HFFc6 (cell line): ENCODE measurements at places on chromosomes 16 and 17.

DNA sequence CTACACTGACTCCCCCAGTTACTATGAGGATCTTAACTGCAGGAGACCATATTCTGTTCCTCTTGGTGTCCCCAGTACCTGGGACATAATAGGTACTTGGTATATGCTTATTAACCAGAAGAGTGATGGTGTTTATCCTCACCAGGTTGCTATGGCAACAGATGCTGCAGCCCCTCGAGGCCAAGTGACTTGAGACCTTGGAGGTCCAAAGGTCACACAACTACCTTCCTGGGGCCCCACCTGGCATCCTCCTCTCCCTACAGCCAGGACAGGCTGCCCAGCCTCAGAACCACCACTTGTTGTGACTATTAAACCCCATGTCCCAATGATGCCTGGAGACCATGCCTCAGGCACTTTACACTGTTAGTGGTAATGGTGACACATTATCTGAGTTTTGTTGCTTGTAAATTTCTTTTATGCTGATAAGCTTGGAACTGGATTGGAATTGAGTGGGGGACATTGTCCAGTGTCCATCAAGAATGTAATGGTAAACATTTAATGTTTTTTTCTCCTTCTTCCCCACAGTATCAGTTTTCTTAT lies 189.4 kb downstream of the CCDC182 start:
- no peak for DNase-seq

DNA sequence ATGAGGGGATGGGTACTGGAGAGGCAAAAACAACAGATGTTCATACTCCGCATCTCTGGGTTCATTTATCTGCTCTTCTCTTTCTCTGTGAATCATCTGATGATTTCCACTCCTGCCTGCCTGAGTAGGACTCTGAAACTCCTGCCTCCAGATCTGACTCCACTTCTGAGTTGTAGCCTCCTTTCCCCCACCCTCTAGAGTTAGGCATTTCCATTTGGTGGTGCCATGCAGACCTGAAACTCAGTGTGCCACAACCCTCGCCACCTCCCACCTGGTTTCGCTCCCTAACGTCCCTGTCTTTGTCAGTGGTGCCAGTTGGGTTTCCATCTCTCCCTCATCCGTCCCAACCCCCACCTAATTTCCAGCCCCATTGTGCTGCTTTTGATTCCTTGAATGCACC lies 126.2 kb downstream of the PRKCB start:
- DNase-seq, result no peak

GRCh38 chr17:56592487-56593085 lies 913 bp upstream of the NOG start:
- DNase-seq, result peak; percentile 45

GRCh38 chr17:47995241-47995935 lies 24.5 kb downstream of the CDK5RAP3 start:
- no peak for DNase-seq

DNA sequence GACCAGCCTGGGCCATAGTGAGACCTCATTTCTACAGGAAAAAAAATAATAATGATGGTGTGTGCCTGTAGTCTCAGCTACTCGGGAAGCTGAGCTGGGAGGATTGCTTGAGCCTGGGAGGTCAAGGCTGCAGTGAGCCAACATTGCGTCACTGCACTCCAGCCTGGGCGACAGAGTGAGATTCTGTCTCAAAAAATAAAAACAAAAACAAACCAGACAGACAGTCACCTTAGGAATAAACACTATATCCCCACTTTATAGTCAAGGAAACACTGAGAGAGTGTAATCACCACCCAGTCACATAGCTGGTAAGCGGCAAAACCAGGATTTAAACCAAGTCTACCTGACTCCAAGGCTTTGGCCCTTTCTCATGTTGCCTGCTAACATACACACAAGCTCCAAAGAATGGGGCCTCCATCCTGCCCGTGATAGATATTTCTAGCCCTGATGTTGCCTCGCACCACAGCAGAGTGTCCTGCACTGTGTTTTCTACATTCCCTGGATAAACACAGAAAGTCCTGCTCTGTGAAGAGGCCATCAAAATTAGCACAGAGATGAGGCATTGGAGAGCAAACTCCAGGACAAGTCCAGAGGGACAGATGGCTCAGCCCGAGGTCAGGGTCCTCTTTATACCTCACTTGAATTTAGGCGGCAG lies 66.1 kb upstream of the SMURF2 start:
- peak; percentile 40 for DNase-seq

DNA sequence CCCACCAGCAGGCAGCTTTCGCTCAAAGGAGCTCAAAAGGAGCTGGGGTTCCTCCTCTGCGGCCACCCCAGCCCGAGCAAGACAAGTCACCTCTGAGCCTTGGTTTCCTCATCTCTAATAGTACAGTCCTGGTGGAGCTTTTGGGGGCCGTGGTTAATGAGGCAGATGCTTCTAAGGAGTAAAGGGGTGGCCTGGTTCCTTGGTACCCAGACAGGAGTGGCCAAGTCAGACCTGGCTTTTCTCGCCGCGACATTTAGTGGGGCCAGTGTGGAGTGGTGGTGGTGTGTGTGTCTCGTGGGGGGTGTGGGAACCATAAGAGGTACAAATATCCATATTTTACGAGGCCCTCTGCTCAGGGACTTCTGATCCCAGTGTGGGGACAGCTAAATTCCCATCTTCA lies 6.7 kb downstream of the FOXF1 start:
- DNase-seq, result no peak

DNA sequence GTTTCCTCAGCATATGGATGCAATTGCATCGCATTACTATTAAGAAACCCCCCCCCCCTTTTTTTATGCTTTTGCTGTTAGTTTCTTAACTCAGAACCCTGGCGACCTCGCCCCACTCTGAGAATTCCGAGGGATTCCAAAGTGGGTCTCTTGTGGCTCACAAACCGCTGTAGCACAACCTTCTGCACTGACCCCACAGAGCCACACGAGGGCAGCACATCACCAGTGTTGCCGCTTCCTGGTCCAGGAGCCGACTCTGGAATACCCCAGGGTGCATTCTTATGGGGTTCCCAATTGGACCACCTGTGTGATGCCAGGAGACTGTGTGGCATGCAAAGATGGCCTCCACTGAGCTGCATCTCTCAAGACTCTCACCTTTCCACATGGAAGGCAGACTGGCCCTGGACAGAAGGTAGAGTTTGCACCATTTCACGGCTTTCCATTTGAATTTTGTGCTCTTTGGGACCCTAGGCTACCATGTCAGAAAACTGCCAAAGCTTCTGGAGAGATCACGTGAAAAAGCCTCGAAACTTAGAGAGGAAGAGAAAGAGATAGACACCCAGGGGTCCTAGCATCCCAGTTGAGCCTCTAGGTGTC lies 432.7 kb upstream of the ASIC2 start:
- no peak for DNase-seq

GRCh38 chr16:84999857-85000480 lies 11.4 kb downstream of the ZDHHC7 start:
- DNase-seq, result no peak
